Small intestine (tissue), 16 donors: ENCODE measurements at places on chromosomes 16 and 17. TPM values are rescaled to one million over a fixed set of nuclear protein-coding genes. Genes with fewer than 3 reads are reported as not detected.

- DNase-seq, result no peak
These were observed 19.0 kb downstream of the MED24 start for GRCh38 chr17:40035162-40035559.

The FSCN2 gene
- 1.2 TPM for polyA plus RNA-seq

GRCh38 chr16:14015461-14015860 is 55.7 kb upstream of the MRTFB start:
- DNase-seq, result no peak

The QRICH2 gene
- 2.4 TPM for polyA plus RNA-seq

DNA sequence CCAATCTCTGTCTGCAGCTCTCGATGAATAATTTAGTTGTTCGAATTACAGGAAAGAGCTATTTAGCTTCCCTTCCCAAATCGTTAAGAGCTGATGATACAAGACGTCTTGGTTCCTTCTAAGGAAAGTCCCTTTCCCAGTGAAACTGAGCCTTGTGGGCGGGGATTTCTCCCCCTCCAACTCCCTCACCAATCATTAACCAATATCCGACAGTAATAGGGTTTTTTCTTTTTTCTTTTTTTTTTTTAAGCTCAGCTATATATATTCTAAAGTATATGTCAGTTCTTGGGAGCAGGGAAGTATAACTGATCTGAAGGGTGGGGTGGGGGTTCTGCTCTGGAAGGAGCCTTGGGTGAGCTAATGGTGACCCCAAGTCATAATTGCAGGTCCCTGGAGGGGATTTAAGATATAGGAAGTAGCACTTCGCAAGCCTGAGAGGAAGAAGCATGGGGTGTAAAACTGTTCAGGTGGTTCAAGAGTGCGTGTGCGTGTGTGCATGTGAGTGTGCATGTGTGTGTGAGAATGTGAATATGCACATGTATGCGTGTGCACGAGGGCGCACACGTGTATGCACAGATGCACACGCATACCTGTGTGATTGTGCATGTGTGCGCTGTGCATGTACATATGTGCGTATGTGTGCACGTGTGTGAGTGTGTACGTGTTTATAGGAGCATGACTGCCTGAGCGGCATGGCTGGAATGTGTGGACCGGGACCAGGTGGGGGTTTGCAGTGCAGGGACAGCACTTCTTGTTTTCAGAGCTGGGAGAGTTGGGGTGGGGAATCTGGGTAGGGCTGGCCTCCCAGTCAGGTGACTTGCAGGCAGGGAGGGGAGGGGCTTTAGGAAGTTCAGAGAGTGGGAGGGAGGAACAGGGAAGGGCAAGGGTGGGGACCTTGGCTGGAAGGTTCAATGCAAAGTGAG is 42.7 kb downstream of the SOCS3 start:
- DNase-seq, result peak; percentile 92

GRCh38 chr16:1538804-1539520 is 5.5 kb downstream of the TMEM204 start:
- DNase-seq, result no peak
